ENCODE measurements at places on chromosomes 1 and 21. TPM values are rescaled to one million over a fixed set of nuclear protein-coding genes. Genes with fewer than 3 reads are reported as not detected.

The KRTAP19-1 gene
- total RNA-seq = not detected

The LRRC8C gene
- total RNA-seq = 4.8 TPM

- peak; percentile 52 for DNase-seq
Observed at GRCh38 chr1:55257958-55258357, 42.8 kb upstream of the USP24 start.

The HLX gene
- total RNA-seq = 7.2 TPM

The IL19 gene
- total RNA-seq = not detected
